HuH-7.5 (cell line): ENCODE measurements at places on chromosomes 4 and X.

DNA sequence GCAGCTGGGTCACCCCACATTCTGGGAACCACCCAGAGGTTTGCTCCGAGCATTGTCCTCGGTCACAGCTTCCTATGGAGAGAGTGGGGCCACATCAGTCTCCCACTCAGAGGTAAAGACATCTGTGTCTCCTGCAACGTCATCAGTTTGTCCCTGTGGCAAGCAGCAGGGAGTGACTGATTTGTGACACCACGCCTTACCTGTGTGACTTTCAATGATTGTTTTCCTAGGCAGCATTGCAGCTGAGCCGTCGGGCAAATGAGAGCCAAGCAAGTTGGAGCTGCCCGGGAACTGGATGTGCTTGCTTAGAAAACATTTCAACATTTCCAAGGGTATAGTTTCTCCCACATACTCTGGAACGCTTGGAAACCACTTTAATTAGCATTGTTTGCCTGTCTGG lies 29.7 kb upstream of the HELT start:
- no peak for DNase-seq

- DNase-seq = peak; percentile 8
Observed at GRCh38 chrX:155086202-155086840, 15.0 kb downstream of the BRCC3 start.

DNA sequence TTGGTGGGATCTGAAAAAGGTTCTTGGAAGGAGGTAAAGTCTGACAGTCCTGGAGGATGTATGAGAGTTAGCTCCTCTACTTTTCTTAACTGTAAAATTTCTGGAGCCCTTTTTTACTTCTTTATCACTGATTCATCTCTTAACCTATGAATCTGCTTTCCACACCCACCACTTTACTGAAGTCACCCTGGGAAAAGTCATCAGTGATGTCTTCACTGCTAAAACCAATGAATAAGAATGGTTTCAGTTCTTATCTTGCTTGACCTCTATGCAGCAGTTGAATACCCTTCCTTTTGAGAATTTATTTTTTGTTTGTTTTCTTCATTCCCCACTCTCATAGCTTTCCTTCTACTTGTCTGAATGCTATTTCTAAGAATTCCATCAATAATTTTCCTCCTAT lies 80.0 kb downstream of the AREG start:
- no peak for DNase-seq

DNA sequence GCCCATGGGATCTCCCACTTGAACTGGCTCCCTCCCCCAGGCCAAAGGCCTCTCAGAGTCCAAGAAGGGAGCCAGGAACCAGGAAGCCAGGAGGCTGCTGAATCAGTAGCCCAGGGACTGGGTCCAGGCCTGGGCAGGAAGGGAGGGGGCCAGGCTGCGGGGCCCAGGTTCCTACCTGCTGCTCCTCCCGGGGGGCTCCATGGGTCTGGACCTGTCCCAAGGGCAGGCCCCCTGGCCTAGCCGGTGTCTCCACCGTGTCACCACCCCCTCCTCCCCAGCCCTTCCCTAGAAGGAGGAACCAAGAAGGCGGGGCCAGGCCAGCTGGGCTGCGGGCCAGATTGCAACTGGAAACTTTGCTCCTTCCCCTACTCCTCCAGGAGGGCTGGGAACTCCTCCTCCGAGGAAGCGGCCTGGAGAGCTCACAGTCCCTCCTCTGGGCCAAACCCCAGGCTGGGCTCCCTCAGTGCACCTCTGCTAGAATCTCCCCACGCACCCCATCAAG lies at the start of gene IQSEC2:
IQSEC2 (minus strand) TSS at position 264 of the 502 bp plus-strand sequence.
- no peak for DNase-seq

GRCh38 chrX:102846544-102847236 lies 90.4 kb upstream of the RAB40AL start:
- no peak for DNase-seq

- DNase-seq = no peak
Observed at GRCh38 chr4:8278009-8278395, 8.4 kb downstream of the HTRA3 start.

- no peak for DNase-seq
Observed at GRCh38 chr4:78748381-78748780, 27.8 kb upstream of the BMP2K start.

- no peak for DNase-seq
Observed at GRCh38 chr4:174763454-174764104, 65.5 kb downstream of the GLRA3 start.

DNA sequence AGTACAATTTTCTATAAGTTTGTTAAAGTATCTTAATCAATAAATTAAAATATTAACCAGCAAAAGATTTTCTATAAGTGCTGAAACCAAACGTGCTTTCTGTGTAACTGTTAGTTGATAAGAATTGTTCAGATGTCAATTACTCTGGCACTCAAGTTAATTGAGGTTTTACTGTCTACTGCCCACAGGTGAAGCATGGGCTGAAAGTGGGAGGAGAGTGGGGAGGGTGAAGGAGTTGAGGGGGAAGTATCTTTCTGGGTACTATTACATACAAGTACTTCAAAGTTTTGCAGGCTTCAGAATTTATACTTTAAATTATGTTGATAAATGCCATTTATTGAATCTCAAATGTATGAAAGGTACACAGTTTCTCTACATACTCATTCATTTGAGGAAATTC lies 19.1 kb upstream of the CXCL3 start:
- no peak for DNase-seq

DNA sequence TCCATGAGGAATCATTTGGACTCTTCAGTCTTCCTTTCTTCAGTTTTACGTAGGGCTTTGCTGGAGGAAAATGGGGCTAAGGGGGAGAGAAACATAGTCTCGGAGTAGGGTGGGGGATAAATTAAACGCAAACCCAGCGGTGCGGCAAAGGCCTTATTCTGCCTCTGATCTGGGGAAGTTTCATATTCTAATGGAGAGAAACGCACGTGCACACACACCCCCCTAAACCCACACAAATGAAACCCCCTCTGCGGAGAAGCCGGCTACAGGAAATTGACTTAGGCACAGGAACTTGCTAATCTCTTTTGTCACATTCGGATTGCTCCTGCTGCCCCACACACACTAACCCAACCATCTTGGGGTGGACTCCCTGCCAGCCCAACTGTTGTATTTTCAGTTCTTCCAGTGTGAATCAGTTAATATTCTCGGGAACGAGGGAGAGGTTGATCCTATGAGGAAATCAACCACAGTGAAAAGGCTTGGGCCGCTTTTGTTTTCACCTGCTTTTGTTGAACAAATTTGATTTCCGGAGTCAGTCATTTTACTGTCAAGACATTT lies at the start of gene RHOH:
RHOH (plus strand) TSS at position 308 of the 558 bp plus-strand sequence. CDS start 46,356 bp downstream, outside the sequence.
- no peak for DNase-seq

DNA sequence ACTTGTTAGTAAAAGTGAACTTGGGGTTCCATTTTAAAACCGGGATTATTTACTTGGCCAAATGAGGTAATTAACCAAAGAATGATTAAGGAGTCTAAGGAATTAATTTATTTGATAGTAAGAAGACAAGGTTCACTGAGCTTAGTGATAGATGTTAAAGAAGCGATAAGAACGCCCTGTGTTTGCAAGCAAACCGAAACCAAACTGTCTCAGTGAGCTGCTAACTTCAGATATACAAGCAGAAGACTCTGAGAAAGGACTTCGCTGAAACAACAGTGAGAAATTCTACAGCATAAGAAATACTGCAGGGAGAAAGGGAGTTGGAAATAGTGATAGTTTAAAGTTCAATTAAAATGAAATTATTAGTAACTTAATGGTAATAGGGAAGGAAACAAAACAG lies 37.6 kb upstream of the SHISA3 start:
- no peak for DNase-seq

DNA sequence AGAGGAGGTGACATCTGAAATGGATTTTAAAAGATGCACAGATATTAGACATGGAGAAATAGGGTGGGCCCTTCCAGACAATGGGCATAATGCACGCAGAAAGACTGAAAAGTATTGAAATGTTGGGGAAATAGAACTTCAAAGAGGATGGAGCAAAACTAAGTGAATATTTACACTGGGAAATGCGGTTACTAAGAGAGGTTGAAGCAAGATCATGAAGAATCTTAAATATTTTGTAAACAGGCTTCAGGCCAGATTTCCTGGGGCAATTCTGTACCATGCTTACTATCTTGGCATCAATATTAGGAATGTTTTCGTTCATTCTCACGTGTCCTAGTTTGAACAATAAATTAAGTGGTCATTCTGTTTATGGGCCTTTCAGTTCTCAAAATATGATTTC lies 216.3 kb downstream of the ADAMTS3 start:
- no peak for DNase-seq

DNA sequence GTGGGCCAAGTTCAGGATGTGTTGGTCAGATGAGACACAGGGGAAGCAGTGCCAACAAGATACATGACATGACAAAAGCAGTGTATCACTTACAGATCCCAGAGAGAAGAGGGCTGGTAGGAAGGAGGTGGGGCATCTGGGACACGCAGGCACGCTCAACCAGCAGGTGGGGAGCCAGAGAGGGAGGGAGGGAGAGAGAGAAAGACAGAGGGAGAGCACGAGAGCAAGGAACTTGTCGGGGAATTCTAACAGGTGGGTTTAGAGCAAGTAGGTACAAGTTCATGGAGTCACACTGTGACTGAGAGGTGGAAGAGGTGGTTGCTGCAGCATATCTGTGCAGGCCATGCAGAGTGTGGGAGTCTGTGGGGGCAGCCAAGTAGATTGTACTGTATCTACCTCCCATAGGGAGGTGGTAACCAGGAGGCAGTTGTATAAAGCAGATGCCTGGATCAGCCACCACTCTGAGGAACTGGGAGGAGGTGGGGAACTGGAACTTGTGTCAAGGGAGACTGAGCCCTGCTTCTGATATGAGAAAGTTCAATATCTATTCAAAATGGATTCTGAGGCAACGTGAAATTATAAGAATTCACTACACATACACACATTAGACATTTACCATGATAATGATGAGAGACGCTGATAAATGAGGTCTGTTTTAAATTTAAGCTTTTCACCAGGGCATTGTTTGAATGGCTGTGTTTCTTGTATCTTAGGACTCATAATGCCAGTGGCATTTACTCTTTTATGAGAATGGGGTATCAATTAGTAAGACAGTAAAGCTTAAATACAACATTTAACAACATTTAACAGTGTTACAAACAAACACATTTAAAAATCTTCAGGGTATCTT lies 43.7 kb downstream of the BBS12 start:
- DNase-seq = no peak

- no peak for DNase-seq
Observed at GRCh38 chrX:34879346-34879745, 63.2 kb upstream of the FAM47B start.

DNA sequence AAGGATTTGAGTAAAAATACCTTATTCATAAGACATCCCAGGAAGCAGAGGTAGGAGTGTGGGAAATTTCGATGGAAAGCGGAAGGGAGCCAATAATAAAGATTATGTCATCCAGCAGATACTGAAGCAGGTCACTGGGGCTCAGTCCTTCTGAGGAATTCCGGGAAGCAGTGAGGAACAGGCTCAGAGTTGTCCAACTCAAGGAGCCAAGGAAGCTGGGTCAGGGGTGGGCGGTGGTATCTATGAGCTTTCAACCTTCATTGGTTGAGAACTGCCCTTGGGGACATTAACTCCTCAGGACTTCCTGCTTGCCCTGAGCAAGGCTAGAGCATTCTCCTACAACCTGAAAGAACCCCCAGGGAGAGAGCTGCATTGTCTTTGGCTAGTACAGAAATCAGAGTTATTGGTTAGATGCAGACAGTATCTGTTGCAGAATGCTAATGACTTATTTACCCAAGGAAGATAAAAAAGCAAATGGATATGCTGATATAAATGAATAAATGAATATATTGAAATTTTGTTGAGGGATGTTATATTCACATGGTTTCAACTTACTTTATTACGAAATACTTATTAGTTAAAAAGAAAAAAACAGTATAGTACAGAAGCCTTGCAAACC lies 68.2 kb downstream of the DMP1 start:
- DNase-seq = no peak

DNA sequence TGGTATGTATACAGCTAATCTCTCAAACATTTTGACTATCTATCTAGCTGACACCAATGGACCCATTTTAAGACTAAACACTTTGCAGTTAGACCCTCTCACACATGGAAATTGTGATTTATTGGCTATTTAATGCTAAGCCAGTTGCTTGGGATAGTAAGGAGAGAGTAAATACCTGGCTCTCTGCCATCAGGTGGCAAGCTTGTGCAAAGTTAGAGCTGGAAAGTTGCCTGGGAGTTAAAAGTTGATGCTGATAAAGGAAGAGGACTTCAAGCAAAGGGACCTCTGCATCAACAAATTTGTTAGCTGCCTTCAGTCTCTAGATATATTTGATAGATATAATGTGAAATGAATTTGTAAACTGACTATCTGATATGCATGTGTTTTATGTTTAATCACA lies 61.1 kb downstream of the PACRGL start:
- DNase-seq = no peak

DNA sequence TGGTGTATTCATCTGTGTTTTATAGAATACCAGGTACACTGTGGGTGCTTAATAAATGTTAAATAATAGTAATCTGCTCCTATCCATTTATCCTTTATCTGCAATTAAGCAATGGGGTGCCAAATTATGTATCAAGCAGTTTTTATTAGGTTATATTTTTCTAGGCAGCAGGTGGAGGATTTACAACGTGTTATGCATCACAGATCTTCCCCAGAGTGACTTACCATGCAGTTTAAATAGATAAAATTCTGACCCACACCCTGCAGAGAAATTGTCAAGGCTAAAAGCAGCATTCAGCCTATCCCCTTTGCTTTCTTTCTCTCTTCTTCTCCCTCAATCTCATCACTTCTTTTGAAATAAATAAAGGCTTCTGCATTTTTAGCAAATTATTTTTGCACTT lies 306.4 kb downstream of the CXXC4 start:
- DNase-seq = no peak

- DNase-seq = no peak
Observed at GRCh38 chr4:111945014-111945413, 200.2 kb upstream of the FAM241A start.

DNA sequence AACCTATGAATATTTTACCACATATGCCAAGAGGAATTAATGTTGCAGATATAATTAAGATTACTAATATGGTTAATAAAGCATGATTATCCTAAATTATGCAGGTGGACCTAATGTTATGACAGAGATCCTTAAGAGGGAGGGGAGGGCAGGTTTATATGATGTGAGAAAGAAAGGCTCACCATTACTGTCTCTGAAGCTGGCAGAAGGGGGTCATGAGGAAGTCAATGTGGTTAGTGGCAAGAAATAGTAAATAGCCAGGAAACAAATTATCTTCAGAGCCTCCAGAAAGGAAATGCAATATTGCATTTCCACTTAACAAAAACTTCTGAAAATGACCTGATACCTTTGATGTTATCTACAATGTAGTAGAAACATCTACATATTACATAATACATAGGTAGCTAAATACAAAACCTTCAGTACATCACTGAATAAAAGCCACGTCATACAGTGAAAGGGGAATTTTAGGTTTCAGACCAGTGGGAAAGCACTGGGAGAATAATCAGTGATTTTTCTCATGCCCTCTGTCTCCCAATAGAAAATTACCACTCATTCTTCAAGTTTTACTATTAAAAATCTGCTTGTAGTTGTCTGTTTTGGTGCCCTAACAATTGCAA lies 609.2 kb downstream of the SPOCK3 start:
- DNase-seq = no peak

- no peak for DNase-seq
Observed at GRCh38 chr4:85028910-85029309, 62.4 kb upstream of the WDFY3 start.

GRCh38 chr4:1196421-1197183 lies 24.2 kb upstream of the SPON2 start:
- DNase-seq = peak; percentile 41

- DNase-seq = no peak
Observed at GRCh38 chrX:93259029-93259428, 414.3 kb downstream of the NAP1L3 start.

GRCh38 chrX:78643096-78643495 lies 16.0 kb downstream of the RTL3 start:
- no peak for DNase-seq

GRCh38 chr4:85701861-85702321 lies 226.9 kb downstream of the ARHGAP24 start:
- DNase-seq = no peak
